ENCODE measurements at places on chromosomes 7 and 10. TPM values are rescaled to one million over a fixed set of nuclear protein-coding genes. Genes with fewer than 3 reads are reported as not detected.

SERPINE1 gene
- total RNA-seq: 1,778 TPM

HOXA2 gene
- total RNA-seq: 0.81 TPM

ANKRD7 gene
- total RNA-seq: 0.09 TPM

HMX2 gene
- total RNA-seq: 0.10 TPM

ST8SIA6 gene
- 0.12 TPM for total RNA-seq

CC2D2B gene
- total RNA-seq: not detected

SYT15B gene
- 2.5 TPM for total RNA-seq

LOXL4 gene
- 1.5 TPM for total RNA-seq

Measured in A549 treated with Hydrocortisone at 1 μM for 4 hours (cell line).